ENCODE measurements at places on chromosomes 12 and 14.

GRCh38 chr14:29240066-29240465 lies 473.5 kb downstream of the FOXG1 start:
- DNase-seq = peak; percentile 71

- no peak for DNase-seq
These were observed 42.2 kb downstream of the CMKLR1 start for GRCh38 chr12:108296945-108297344.

DNA sequence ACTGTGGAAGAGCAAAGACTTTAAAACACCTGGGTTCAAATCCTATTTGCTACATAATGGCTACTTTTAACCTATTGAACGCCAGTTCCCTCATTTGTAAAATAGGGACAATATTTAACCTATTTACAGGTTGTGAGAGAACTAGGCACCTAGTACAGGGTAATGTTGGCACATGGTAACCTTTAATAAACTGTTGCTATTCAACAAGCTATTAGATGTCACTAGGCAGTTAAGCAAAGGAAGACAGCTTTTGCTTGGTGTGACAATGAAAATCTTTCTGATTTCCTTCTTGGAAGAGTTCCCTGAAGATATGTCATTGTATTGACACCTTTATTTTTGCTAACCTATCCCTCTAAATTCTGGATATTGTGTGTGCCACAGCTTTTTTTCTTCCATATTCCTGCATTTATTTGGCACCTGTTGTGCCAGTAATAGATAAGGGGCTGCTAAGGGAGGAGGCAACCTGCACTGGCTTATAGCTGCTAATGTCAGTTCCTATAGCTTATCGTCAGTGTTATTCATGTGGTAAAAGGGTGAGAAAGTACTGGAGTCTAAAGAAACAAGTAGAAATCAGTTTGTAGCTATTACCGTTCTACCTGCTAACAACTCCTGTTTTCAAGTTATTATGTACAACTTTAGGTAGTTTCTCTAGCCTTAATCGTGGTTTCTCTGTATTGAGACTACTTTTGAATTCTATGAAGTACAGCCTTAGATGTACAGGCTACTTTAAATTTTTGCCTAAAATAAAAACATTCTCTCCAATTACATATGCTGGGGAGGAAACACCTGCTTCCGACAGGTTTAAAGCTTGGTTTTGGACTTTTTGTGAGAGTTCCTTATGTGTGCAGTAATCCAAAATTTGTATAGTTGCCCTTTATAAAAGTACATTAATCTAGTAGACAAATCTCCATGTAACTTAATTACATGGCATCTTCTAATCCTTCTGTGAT lies 24.3 kb downstream of the HIF1A start:
- no peak for DNase-seq

GRCh38 chr12:8637666-8638065 lies 25.0 kb downstream of the MFAP5 start:
- no peak for DNase-seq

DNA sequence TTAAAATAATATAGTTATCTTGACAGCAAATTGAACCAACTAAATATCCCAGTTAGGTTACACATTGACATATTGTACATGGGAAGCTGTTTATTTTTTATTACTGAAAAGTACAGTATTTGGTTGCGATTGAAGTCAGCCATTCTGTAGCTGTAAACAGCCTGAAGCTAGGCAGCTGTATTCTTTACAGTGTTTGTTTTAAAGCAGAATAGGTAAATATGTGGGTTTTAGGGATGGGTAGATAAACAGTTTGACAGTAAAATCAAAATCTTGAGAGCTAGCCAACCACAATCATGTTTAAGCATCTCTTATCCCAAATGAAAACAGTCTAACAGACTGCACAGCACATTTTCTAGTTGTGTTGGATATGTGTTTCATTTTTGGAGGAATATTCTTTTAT lies 45.7 kb downstream of the TTC6 start:
- no peak for DNase-seq

DNA sequence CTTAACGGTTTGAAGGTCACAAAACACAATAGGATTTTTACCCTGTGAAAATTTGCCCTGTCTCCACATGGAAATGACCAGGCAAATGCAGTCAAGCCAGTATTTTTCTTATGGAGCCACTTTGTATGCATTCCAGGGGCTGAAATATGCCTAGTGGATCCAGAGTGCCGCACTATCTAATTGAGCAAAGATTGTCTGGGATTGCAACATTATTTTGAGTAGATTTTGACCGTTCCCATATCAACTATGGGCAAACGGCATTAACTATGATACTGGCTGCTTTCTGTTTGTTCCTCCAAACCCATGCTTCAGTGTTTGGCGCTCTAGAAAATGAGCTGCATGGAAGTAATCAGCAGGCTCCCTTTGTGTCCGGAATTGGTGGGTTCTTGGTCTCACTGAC lies 223.0 kb downstream of the BTG1 start:
- no peak for DNase-seq

Measured in GM04504 (cell line).